ENCODE measurements at places on chromosomes 4 and X.

DNA sequence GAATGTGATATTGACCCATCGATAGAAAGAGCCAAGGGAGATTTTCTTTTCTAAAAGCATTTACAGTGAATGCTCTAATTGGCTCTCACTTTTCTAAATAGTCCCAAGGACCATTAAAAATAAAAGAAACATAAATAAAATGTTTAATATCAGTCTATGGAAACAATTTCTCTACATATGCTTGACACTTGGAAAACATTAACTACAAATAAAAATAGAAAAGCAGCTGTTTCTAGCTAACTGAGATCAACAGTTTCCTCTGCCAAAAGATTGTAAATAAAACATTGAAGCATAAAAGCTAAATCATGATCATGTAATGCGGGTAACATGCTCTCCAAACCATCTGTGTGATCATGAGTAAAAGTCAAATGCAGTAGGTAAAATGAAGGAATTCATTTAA, 49.7 kb downstream of the CORIN start:
- DNase-seq, result no peak

GRCh38 chrX:63743596-63743995, 41.4 kb downstream of the ARHGEF9 start:
- DNase-seq, result no peak

GRCh38 chr4:172202480-172203076, 389.4 kb downstream of the GALNTL6 start:
- no peak for DNase-seq

- no peak for DNase-seq
These were observed 285.0 kb upstream of the DIPK2B start for GRCh38 chrX:45485719-45486118.

- no peak for DNase-seq
These were observed 484.0 kb upstream of the TECRL start for GRCh38 chr4:64893205-64893604.

DNA sequence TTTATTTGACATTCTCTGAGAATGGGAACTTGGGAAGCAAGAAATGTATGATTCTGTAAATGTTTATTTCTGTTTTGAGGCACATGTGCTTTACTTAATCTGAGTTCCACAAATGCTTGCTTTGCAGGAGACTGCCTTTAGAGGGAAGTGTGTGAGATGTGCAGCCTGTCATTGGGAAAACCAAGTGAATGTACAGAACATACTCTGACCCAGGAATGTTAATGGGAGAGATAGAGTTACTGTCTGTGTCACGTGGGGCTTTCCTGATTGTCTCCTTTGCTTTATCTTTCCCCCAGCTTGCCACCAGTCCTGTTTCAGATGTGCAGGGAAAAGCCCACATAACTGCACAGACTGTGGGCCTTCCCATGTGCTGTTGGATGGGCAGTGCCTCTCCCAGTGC, 218.6 kb upstream of the ANXA3 start:
- no peak for DNase-seq

DNA sequence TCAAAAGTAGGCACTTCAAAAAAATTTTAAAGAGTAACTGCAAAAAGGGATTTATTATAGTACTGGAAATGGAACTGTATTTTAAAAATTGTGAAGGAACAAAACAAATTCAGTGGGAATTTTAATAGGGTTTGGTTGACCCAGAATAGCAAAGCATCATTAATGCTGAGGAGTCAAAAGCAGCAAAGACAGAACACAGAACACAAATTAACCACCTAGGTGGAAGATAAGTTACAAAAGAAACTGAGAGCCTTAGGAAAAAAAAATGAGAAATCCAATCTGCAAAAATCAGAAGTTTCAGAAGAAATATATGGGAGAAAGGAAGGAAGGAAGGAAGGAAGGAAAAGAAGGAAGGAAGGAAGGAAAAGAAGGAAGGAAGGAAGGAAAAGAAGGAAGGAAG, 49.2 kb upstream of the NAF1 start:
- no peak for DNase-seq

DNA sequence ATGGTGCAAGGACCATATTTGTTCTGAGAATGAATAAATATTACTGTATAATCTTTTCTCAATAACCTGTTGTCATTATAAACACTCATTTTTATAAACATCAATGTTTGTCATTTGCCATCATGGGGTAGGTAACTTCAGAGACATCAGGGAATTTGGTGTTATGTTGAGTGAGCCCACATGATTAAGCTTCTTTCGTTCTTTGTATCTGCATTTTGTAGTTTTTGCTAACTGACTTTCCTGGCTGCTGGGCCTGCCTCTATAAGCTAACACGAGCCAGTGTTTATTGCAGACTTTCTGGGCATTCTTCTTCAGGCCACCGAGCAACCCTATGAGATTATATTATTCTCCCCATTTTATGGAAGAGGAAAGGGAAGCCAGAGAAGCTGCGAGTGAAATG, 48.8 kb upstream of the MTMR1 start:
- DNase-seq, result no peak

DNA sequence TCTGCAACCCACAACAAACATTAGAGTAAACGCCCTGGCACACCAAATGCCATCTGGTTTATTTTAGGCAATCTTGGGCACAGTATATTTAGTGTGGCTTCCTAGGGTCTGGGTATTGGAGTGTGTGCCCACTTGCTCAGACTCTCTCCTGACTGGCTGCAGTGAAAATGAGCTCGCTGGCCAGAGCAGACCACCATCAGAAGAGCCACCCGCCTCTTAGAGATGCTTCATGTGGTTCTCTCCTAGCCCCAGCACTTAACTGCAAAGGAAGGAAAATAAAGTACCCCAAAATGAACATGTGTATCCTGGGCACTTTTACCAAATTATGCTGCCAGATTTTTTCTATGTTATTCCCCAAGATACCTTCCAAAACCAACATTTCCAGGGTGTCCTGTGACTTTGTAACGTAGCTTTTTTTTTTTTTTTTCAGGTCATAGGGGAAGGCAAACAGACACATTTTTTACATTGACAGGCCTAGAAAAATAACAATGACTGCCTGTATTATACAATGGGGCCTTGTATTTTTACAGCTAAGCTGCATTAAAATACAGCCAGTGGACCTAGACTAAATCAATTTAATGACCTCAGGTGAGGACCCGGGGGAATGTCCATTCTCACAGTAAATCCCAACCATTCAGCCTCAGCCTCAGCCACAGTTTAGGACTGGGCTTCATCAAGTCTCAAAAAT, 193.7 kb downstream of the RASL11B start:
- DNase-seq, result no peak

DNA sequence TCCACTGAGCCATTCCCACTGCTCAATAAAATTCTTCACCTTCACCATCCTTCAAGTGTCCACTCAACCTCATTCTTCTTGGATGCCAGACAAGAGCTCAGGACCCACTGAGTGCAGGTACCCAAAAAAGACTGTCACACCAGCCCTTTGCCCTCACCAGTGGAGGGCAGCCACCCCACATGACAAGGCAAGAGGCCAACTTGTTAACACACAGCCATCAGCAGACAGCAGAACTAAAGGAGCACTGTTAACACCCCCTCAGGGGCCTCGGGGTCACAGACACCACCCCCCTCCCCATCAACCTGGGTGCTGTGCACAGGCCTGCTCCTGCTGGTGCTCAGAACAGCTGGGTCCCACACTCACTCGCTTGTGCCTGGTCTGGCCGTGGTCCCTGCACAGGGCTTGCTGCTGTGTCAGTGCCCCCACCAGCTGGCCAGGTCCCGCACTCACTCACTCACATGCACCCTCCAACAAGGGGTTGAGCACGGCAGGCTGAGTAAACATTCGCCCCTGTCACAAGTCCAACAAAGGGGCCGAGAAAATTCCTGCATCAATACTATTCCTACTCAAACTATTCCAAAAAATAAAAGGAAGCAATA, 54.1 kb downstream of the ATRX start:
- no peak for DNase-seq

DNA sequence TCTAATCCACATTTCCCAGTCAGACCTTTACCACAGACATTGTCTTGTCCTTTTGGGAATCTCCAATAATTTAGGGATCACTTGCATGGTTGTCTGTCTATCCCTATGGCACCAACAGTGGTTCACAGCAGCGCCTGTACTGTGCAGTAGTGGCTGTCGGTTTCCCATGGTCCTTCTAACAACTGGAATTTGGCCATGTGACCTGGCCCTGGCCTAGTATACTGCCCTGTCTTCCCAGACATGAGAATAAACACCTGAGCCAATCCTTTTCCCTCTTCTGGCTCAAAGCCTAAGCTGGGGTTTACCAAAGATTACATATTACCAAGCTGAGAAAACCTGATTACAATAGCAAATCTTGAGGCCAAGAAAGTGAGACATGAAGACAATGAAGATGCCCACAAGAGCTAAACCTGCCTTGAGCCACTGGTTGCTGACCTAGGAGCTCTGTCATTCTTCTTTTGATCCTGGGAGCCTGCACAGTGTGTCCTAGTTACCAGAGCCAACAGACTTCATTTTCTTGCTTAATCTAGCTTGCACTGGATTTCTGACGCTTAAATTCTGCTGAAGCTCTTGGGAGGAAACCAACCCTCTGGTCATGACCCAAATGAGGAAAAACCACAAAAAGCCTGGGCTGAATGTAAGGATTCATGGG, 92.1 kb downstream of the SCD5 start:
- DNase-seq, result no peak

DNA sequence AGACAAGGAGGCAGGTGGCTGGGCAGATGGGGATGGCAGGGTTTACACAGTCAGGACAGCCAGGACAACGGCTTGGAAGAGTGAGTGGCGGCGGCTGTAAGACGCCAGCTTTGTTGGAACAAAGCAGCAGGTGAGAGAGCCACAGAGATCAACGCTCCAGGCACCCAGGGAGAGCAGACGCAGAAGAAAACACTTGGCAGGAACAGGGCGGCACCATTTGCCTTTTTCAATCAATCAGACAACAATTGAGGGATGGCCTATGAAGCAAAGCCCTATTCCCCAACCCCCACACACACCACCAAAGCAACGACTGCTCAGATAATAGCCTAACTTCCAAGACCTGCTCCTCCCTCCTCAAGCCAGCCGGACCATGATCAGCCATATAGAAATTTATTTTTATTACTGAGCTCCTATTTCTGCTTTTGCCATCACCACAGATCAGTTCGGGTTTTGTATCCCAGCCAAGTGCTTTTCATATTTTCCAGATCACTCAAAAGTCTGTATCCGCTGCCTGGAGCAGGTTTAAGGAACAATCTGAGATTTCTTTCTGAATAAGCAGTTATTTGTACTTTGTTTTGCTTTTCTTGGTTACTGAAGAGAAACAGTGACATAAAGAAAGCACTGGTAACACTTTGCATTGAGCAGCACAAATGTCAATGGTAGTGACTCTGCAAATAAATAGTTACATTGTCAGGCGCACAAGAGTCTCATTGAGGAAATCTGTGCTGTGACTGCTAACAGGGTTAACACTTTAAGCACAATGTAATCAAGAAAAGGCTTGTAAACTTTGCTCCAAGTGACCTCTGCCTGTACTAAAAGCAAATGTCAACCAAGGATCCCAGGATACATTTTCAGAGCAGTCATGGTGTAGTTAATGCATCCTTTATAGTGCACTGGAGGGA, 81.8 kb upstream of the RBPJ start:
- DNase-seq, result no peak

GRCh38 chrX:11309220-11309619, 16.0 kb downstream of the AMELX start:
- DNase-seq, result no peak

DNA sequence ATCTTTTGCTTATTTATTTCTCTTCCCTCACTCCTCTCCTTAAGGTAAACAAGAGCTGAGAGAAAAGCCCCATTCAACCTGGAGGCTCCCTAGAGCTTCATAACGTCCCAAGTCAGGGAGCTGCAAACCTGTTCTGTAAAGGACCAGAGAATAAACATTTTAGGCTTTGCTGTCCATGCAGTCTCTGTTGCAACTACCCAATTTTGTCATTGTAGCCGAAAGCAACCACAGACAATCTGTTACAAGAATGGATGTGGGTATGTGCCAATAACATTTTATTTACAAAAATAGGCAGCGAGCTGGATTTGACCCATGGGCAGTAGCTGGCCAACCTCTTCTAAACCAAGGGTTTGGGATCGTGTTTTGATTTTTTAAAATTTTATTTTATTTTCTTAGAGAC, 71.3 kb upstream of the TBL1X start:
- DNase-seq, result no peak

GRCh38 chr4:16160457-16160856, 65.8 kb downstream of the TAPT1 start:
- DNase-seq, result no peak

- DNase-seq, result no peak
These were observed 16.0 kb downstream of the MEPE start for GRCh38 chr4:87848622-87849351.

DNA sequence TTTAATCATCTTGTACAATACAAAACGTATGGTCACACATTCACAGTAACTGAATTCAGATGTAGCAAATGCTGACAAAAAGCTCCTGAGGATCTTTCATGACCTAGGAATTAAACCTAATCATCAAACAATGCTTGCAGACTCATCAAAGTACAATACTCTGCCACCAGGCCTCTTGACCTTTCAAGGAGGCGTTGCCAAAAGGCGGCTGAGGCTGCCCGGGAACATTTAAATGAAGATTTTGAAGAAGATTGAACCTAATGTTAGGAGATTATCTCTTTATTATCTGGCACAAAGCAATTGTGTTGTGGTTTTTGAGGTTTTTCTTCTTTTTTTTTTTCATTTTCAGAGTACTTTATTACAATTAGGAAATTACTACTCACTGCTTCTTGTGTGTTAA, 340.5 kb downstream of the GALNTL6 start:
- no peak for DNase-seq

GRCh38 chrX:21490341-21490740, 116.1 kb downstream of the CNKSR2 start:
- no peak for DNase-seq

GRCh38 chr4:74105656-74106280, 6.8 kb upstream of the CXCL2 start:
- no peak for DNase-seq

GRCh38 chr4:16579866-16580265, 318.6 kb downstream of the LDB2 start:
- DNase-seq, result no peak

DNA sequence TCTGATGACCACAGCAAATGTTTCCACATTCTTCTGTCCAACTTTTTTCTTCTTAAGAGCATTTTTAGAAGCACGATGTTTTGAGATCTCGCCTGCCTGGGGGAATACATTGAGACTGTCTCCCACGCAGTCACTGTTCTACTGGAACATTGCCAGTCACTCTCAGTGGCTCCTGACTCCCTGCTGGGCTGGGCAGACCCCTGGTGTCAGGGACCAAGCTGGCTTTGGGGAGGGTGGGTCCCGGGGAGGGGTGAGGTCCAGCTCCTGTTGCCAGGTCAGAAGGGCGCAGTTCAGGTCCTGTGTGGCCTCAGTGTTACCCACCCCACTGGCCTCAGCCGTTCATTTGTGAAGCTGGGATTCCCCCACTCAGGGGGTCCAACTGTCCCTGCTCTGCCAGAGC, 18.9 kb upstream of the ABLIM2 start:
- no peak for DNase-seq
